Activated naive CD8-positive, alpha-beta T cell treated with anti-CD3 and anti-CD28 coated beads, Interleukin-2, amount 50 U/mL, for 24 hours (primary cell): ENCODE measurements at places on chromosomes 16 and 17.

- peak; percentile 17 for DNase-seq
Observed at GRCh38 chr17:39400547-39401411, 647 bp downstream of the FBXL20 start.

GRCh38 chr16:52068447-52069074 is 478.4 kb downstream of the TOX3 start:
- no peak for DNase-seq

GRCh38 chr16:72858665-72859493 is 189.0 kb downstream of the ZFHX3 start:
- DNase-seq, result no peak

GRCh38 chr17:74467221-74467951 is 952 bp downstream of the CD300A start:
- peak; percentile 45 for DNase-seq

- DNase-seq, result no peak
Observed at GRCh38 chr17:50364715-50365114, 8.3 kb downstream of the MRPL27 start.

GRCh38 chr17:4204710-4205173 is 59.0 kb downstream of the ANKFY1 start:
- no peak for DNase-seq

DNA sequence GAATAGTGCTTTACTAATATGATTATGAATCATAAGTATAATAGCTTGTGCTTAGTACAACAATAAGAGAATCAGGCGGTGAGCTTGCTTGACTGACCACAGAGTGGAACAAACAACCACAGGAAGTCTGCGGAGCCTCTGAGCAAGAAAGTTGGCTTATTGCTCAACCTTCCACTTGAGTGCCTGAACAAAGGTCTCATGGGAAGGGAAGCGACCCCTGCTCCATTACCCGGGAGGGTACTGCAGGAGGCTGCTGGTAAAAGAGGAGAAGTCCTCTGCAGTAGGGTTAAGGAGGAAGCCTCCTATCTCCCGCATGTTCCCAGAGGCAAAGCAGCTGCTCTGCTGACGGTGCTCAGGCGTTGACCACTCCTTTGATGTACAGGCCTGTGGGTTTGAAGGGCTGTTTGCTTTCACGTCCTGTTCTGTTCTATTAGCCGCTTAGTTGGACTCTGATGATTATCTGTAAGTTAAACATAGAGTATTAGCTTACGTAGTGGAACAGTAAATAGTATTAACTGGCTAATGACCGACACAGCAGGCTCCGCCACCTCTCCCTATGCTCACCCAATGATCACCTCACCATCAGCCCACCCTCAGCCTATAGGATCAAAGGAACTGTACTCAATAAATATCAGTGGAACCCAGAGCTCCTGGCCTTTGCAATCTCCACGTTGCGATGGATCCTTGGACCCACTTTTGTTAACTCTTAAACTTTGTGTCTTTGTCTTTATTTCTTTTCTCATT is 17.5 kb downstream of the ALOX15B start:
- peak; percentile 55 for DNase-seq

- DNase-seq, result no peak
Observed at GRCh38 chr16:88068476-88069396, 117.5 kb downstream of the BANP start.

DNA sequence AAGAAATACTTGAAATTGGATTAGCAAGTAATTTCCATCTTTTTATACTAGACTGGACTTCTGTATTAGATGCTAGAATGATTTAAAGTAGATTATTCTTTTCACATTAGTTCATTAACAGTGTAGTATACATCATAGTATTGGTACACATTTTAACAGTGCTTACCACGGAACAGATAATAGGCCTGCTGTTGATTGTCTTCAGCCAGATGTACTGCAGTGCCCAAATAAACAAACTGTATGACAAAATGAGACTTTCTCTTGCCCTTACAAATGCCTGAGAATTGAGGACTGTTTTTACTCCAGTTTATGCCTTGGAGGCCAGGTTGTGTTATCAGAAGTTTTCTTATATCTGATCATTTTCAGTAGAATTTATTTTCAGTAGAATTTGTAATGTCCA is 631 bp downstream of the EVI2A start:
- no peak for DNase-seq

GRCh38 chr17:27453471-27453870 is 2.8 kb upstream of the KSR1 start:
- no peak for DNase-seq

- no peak for DNase-seq
Observed at GRCh38 chr17:61318684-61319098, 81.0 kb upstream of the TBX2 start.
